ENCODE measurements at places on chromosomes 2 and 18. TPM values are rescaled to one million over a fixed set of nuclear protein-coding genes. Genes with fewer than 3 reads are reported as not detected.

- no peak for DNase-seq
These were observed 23.6 kb downstream of the SLC66A2 start for GRCh38 chr18:79927607-79928562.

Gene NGEF
- 0.47 TPM for total RNA-seq

DNA sequence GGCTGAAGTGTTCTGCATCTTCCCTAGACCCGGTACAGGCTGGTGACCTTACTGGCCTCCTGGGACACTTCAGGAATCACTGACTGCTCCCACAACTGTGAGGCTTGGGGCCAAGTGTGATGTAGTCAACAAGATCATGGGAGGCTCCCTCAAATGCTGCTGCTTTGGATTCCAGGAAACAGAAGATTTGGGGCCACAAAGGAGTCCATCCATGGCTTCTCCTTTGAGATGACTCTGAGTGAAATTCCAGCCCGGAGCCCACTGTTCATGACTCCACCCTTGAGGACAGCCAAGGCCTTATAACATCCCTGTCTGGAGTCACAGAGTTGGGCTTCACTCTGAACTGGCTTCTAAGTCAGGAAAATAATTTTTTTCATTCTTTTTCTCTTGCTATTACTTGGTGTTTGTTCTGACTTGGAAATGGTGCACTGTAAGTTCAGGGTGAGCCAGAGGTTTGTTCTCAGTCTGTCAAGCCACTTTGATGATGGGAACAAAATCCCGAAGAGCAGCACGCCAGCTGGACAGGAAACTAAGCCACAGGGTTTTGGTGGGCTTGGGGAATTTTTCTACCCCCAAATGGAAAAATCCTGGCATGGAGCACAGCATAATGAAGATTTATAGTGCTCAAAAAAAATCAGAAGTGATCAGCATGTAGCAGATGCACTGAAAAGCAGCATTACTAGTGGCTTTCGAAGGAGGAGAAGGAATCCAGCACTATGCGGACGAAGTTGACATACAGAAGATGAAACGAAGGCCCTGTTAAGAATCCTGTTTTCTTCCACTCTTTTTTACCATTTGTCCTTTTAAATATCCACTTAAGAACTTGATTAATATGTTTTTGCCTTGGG lies 98.1 kb upstream of the ZFP36L2 start:
- DNase-seq, result no peak

GRCh38 chr18:47873625-47874024 lies 56.8 kb downstream of the SMAD2 start:
- no peak for DNase-seq

DNA sequence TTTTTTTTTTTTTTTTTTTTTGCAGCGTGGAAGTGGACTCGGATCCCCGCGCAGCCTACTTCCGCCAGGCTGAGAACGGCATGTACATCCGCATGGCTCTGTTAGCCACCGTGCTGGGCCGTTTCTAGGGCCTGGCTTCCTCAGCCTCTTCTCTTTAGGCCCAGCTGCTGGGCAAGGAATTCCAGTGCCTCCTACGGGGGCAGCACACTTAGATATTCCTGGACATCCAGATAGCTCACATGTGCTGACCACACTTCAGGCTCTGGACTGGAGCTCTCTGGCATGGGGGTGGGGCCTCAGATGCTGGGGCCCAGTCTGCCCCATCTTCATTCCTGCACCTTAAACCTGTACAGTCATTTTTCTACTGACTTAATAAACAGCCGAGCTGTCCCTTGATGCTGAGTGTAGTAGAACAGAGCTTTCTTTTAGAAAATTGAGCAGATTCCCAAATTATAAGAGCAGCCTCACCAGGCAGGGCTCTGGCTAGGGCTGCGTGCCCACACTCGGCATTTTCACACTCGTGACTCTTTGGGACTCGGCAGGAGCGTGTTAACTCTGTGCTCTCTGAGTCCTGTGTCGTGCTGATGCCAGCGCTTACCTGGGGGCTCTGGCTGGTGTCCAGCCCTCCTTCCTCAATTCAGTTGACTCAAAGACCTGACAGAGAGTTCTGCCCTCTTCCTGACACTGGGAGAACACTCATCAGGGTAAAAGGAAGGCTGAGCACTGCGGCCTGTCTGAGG lies 19.3 kb downstream of the SLC30A3 start:
- no peak for DNase-seq

DNA sequence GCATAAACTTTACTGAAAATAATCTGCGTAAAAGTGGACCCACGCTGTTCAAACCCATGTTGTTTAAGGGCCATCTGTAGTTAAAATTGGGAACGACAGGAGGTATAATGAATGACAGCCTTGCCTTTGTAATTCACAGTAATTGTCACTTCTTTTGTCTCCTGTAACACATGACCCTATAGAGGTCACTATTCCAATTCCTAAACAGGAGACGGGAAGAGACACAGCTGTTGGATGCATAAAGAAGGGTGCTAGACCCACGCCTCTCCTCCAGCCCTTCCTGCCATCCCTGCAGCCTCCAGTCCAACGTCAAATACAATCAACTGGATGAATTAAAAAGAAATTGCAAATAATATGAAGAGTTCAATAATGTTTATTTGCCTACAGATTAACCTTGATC lies 63.1 kb upstream of the NFATC1 start:
- no peak for DNase-seq

DNA sequence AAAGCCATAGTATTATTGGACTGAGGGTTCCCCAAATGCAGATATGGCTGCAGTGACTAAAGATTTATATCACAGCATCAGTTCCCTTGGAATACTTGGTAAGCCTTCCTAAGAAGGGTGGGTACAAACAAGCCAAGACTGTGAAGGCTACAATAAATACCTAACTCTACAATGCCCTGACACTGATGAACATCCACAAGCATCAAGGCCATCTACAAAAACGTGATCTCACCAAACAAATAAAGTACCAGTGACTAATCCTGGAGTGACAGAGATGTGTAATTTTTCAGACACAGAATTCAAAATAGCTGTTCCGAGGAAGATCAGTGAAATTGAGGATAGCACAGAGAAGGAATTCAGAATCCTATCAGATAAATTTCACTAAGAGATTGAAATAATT lies 254.5 kb downstream of the PARD3B start:
- no peak for DNase-seq

Gene GBX2
- 5.3 TPM for total RNA-seq

Gene PAX8
- 30.2 TPM for total RNA-seq

- no peak for DNase-seq
These were observed 30.0 kb upstream of the CCNYL1 start for GRCh38 chr2:207681431-207681830.

Gene CD207
- total RNA-seq, result not detected

Gene ACMSD
- total RNA-seq, result not detected

Gene LYPD6B
- 1.3 TPM for total RNA-seq

DNA sequence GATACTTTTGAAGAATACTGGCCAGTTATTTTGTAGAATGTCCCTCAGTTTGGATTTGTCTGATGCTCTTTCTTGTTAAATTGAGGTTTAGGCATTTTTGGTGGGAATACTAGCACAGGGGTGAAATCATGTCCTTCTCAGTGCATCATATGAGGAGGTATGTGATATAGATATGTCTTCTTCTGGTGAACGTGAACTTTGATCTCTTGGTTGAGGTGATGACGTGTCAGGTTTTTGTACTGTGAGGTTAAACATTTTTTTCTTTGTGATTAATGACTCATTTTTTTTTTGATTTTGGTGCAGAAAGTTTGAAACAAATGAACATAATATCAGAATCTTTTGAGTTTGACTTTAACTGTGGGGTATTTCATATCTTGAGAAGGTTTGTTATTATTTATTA lies 11.0 kb downstream of the ZNF407 start:
- DNase-seq, result no peak

- no peak for DNase-seq
These were observed 53.9 kb downstream of the TNFRSF11A start for GRCh38 chr18:62379051-62379450.

Gene PLGLB2
- 0.99 TPM for total RNA-seq

DNA sequence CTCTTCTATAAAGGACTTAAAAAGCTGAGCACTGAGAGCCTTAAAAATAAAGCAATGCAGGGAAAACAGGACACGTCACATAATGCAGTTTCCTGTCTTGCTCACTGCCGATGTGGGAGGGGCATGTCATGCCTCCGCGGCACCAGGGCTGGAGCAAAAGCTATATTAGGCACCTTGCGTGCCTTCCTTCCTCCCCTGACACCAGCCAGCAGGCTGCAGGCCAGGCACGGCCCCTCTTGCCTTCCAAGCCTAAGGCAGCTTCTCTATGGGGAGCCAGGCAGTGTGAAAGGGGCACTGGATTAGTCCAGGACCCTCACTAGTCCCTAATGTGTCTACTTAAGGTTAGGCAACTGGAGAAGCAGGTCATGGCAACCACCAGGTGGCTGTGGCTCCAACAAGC lies 26.3 kb downstream of the MRPL35 start:
- peak; percentile 29 for DNase-seq

Gene PLCD4
- 0.93 TPM for total RNA-seq

GRCh38 chr2:176817061-176817565 lies 395.5 kb upstream of the HNRNPA3 start:
- DNase-seq, result no peak

- no peak for DNase-seq
These were observed 233.8 kb upstream of the SPRED2 start for GRCh38 chr2:65666156-65666725.

GRCh38 chr2:68992933-68993332 lies 18.5 kb downstream of the GKN1 start:
- DNase-seq, result no peak

DNA sequence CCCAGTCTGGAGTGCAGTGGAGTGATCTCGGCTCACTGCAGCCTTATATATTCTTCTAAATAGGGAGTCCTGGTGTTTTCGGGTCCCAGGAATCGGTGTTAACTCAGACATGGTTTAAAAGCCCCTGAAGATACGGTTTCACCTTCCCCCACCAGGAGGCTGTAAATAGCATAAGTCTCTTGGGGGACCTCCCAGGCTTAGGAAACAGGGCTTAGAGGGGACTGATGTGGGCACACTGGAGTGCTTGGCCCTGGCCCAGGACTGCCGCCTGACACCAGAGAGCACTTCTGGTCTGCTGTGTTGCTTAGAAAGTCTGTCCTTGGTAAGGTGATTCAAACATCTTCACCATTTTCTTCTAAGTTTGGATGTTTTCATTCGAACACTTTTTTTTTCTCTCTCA lies 39.7 kb upstream of the MAP4K4 start:
- DNase-seq, result no peak

GRCh38 chr2:112024896-112025491 lies 30.1 kb upstream of the TMEM87B start:
- DNase-seq, result no peak

GRCh38 chr18:58691256-58691655 lies 20.0 kb downstream of the MALT1 start:
- DNase-seq, result no peak

DNA sequence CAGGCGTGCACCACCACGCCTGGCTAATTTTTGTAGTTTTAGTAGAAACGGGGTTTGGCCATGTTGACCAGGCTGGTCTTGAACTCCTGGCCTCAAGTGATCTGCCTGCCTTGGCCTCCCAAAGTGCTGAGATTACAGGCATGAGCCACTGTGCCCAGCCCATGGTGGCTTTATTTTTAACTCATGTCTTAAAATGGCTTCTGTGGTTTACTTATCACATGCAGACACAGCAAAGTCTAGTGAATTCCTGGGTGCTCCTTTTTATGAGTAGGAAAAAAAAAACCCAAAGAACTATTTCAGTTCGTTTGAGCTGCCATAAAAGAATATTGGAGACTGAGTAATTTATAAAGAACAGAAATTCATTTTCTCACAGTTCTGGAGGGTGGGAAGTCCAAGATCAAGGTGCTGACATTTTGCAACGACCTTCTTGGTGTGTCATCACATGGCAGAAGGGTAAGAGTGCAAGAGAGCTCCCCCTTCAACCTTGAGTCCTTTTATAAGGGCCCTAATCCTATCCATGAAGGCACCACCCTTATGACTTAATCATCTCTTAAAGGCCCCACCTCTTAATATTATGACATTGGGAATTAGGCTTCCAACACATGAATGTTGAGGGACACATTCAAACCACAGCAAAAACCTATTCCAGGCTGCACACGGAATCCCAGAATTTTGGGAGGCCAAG lies 12.6 kb upstream of the REL start:
- DNase-seq, result no peak

Gene SLC9A4
- not detected for total RNA-seq

GRCh38 chr2:83282841-83283240 lies 1176.2 kb downstream of the SUCLG1 start:
- no peak for DNase-seq

DNA sequence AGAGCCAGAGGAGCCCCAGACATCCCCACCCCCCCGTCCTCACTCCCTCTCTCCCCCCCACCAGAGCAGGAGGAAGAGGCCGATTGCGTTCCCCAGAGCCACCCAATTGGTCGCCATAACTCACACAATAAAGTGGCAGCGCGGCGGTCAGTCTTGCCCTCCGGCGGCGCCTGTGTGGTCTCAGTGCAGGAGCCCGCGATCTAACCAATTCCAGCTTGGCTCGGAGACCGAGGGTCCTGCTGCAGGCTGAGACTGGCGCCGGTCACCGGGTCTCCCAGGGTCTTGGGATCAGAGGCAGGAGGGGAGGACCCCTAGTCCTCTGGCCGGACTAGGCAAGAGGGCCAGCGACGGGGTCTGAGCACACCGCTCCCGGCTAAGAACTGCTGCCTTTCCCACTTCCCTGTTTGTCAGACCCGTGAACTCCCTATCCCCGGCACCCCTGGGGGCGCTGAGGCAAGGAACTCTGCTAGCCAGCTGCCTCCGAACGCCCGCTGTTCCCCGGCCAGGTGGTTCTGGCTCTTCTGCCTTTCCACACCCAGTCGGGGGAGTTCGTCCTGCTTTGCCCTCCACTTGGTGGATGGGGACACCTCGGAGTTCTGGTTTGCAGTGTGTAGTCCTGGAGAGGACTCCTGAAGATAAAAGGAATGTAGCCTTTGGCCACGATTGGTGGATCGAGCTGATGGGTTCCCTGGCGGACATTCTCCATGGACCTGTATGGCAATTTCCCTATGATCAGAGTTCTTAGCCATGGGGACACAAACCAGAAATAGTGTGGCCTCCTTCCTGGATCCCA lies 1.0 kb upstream of the HOXD12 start:
- DNase-seq, result no peak

Gene NXPH2
- total RNA-seq, result not detected

DNA sequence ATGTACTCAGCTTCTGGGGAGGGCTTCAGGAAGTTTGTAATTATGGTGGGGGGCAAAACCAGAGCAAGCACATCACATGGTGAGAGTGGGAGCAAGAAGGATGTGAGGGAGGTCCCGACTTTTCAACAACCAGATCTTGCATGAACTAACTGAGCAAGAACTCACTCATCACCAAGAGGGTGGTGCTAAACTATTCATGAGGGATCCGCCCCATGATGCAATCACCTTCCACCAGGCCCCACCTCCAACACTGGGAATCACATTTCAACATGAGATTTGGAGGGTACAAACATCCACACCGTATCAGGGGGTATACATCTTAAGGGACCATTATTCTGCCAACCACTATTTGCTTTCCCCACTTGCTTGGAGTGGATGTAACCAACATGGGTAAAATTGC lies 209.6 kb upstream of the HNRNPA3 start:
- no peak for DNase-seq

Gene CCDC138
- total RNA-seq, result 2.9 TPM

- DNase-seq, result no peak
These were observed 358.4 kb upstream of the NRP2 start for GRCh38 chr2:205323929-205324328.

Data from glomerular endothelial cell (primary cell).